ENCODE measurements at places on chromosomes 1 and 21. TPM values are rescaled to one million over a fixed set of nuclear protein-coding genes. Genes with fewer than 3 reads are reported as not detected.

The APOBEC4 gene
- total RNA-seq = 0.06 TPM

The PPIAL4G gene
- 0.06 TPM for total RNA-seq

The F13B gene
- not detected for total RNA-seq

The RGS7 gene
- 0.81 TPM for total RNA-seq

The EFNA3 gene
- 0.53 TPM for total RNA-seq

The SUMO3 gene
- 86.3 TPM for total RNA-seq

The RNU1-2 gene
- total RNA-seq = 1,390 TPM

The ELAPOR1 gene
- 0.25 TPM for total RNA-seq

The TGFB2 gene
- 5.7 TPM for total RNA-seq

The OR10X1 gene
- not detected for total RNA-seq

The CYYR1 gene
- 0.13 TPM for total RNA-seq

The CA6 gene
- not detected for total RNA-seq

The RIIAD1 gene
- 1.1 TPM for total RNA-seq

The PLPP3 gene
- 367 TPM for total RNA-seq

The FAM229A gene
- total RNA-seq = 0.99 TPM

The PTBP2 gene
- total RNA-seq = 11.5 TPM

The FCRL4 gene
- total RNA-seq = not detected

Measured in aortic smooth muscle cell (primary cell).